Fibroblast of villous mesenchyme (primary cell): ENCODE measurements at places on chromosomes 5 and 9. TPM values are rescaled to one million over a fixed set of nuclear protein-coding genes. Genes with fewer than 3 reads are reported as not detected.

DNA sequence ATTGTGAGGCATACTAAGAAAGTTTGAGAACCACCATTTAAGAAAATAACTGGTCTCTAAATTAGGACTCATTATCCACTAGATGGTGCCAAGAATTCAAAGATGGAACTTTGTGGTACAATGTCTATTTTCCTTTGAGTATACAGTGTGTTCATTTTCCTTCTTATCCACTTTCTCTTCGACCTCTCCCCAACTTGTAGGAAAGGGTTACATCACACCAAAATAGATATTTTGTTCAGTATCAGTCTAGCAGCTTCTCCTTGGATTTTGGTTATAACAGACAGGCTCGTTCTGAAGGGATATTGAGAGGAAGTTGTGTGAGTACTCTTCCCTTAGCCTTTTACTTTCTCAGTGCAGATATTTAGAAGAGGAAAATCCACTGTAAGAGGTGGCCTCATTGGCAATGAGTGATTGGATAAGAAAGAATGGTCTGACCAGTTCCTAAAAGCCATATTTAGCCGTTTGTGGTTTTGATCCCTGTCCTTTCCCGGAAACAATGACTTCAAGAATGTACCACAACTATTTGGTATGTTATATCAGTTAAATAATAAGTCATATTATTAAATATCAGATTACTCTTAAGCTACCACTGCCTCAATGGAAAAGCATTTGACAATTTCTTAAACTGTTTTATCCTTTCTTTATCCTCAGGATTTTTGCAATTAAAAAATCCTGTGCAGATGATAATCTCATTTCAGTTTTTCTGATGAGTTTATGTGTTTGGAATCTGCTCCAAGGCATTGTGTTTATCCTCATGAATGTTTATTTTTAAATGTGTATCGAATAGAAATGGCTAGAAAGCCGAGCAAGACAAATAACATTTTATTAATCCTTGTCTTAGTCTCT is 69.0 kb upstream of the GRAMD2B start:
- peak; percentile 85 for DNase-seq

DNA sequence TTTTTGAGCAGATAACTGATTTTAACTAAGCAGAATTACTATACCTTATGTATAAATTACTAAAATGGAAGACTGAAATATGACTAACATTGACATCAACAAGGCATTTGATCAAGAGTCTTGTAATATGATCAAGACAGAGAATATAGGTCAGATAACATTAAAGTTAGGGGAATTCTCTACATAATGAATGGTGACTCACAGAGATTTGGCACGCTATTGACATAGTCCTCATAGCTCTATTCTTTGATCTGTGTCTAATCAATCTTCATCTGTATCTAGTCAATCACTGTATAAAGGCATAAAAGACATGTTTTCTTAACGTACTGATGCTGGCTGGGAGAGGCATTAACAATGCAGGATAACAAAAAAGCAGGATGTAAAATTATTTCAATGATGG is 17.4 kb downstream of the ABITRAM start:
- no peak for DNase-seq

TAF1L gene
- under 0.01 TPM in 1 of 2 replicates, not detected in the other for total RNA-seq

CDHR2 gene
- not detected in 2 replicates for total RNA-seq

DNA sequence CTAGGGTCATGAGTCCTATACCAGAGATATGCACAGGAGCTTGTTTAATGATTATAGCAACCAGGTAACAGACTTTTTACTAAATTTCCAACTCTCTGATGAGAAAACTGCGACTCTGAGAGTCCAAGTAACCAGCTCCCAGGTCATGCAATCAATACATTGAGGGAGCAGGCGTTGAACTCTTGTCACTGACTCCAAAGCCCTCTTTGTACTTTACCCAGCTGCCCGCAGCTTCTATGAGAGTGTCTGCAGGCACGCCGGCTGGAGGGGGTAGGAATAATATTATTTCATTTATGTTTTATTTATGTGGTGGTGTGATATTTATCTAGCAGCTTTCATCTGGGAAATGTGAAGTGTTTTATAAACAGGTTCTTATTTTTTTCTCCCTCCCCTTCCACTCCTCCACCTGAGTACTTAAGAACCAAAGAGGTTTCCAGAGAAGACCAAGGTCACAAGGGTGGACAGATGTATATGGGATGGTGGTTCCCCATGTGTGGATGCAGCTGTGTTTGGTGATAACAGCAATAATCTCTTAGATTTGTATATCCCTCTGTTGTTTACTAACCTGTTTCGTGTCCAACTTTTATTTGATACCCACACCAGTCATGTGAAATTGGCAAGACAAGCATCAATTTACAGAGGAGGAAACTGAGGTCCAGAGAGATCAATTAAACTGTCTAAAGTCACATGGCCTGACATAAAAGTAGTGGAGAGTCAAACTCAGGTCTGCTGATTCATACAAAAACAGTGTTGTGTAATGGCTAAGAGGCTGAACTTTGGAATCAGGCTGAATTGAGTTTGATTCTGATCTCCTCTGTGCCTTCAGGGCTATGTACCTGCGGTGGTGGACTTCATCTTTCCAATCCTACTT is 140.2 kb upstream of the TRIM32 start:
- DNase-seq: peak; percentile 65

DNA sequence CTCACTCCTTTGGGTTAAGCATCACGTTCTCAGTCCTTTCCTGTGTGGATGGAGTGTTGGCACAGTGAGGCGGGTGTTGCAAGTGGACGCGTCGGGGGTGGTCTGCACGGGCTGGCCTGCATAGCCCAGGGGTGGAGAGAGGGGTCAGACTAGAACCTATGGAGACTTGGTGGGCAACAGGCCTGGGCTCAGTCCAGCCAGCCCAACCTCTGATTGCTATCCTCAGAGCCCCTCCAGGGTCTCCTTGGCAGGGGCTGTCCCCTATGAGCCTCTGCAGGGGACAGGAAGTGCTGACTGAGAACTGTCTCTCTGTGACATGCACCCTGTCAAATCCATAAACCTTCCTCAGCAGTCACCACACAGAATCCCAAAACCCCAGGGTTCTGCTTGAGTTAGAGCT is 2.3 kb downstream of the DCANP1 start:
- DNase-seq: no peak

GRCh38 chr9:18333157-18333556 is 140.8 kb upstream of the ADAMTSL1 start:
- DNase-seq: no peak

CDH9 gene
- total RNA-seq: not detected in 2 replicates

- DNase-seq: no peak
These were observed 109.0 kb downstream of the FAM174A start for GRCh38 chr5:100644185-100644584.

GRCh38 chr9:99143655-99144054 is 38.7 kb downstream of the TGFBR1 start:
- no peak for DNase-seq

DNA sequence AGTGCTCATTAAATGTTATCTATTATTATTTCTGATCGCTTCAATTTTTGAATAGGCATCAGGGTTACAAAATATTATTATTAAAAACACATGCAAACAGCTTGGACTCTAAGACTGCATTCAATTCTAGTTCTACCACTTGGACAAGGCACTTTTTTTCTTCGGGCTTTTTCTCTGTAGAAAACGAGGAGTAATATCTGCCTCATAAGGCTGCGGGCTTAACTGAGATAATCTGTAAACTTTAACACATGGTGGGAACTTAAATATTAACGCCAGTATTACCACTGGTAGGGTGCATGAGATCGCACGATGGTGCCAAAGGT is 511 bp upstream of the SPDL1 start:
- no peak for DNase-seq

GRXCR2 gene
- not detected in 2 replicates for total RNA-seq

GRCh38 chr9:137156567-137157375 is 13.1 kb downstream of the LRRC26 start:
- DNase-seq: peak; percentile 59

- peak; percentile 61 for DNase-seq
These were observed 18.0 kb upstream of the CTSL start for GRCh38 chr9:87707805-87708506.
